ENCODE measurements at places on chromosomes 4 and X.

DNA sequence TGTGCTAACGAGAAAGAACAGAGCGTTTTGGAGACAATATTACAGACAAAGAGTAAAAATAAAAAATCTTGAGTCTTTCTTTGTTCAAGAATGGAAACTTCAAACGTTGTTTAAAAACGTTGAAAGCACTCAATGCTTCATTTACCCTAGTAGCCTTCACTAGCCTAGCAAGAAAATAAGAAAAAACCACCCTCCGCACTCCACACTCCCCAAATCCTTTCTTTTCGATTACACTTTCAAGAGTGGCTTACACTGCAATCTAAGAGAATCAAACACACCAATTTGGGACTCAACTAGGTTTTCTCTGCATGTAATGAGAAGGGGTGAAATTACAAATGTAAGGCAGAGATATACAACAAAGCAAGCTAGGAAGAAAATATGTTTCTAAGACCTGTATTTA, 4.7 kb downstream of the TMSB4X start:
- no peak for DNase-seq

DNA sequence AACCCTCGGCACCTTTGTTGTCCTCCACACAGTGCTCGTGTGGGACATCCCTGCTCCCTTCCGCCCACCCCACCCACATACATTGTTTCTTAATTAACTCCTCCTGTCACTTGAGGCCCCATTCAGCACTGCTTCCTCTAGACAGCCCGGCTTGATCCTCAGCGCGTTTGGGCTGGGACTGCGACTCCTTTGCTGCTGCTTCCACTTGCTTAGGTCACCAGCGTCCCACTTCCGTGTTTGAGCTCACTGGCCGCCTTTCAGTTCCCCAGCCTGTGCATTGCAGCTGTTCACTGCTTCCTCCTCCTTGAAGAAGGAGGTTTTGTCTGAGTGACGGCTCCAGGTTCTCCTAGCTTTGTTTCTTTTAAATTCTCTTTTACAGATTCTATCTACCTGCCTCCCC, 16.1 kb downstream of the RNF4 start:
- peak; percentile 21 for DNase-seq

- no peak for DNase-seq
Observed at GRCh38 chrX:31168551-31168950, 96.7 kb upstream of the FTHL17 start.

DNA sequence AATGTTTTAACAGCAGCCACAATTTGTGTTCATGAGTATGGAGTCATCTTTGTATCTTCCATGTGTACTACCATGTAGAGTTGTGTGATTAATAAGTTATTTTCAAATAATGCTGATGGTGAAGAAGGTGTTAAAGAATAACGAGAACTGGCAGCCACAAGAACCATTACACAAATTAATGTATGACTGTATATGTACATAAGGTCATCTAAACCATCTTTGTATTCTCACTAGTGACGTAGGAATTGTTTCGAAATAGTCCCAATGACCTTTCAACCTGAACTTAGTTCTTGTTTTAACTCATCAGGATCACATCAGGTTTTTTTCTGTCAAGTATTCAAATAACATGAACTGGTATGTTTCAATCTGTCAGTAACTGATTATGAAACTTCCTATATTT, 48.3 kb upstream of the NOCT start:
- no peak for DNase-seq

DNA sequence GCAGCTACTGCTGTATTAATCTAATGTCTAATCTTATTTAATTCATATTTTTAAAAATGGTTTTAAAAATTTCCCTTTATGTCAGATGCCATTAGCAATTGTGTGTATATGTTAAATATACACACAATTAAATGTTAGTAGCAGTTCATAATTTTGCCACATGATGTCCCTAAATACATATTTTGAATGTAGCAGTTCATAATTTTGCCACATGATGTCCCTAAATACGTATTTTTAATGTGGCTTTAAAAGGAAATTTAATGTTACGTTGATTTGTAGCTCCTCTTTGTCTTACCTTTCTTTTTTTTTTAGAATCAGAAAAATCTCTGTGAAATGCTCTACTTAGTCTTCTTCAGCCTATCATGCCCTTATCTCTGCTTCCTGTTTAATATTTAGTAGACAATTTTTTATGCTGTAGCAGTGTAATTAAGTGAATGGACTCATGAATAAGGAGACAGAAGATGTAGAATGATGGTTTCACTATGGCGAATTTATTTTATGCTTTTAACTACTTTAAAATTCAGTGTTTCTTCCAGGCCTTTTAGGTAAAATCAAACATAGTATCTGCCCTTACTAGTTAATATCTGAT, 26.1 kb downstream of the RBM46 start:
- peak; percentile 24 for DNase-seq

- peak; percentile 15 for DNase-seq
Observed at GRCh38 chr4:8534611-8535010, 45.6 kb upstream of the GPR78 start.

GRCh38 chrX:100409610-100410590, at the start of gene PCDH19:
Gene PCDH19 (minus strand): TSS chrX:100410273. CDS start chrX:100408597, 1,676 bp downstream.
- peak; percentile 70 for DNase-seq

DNA sequence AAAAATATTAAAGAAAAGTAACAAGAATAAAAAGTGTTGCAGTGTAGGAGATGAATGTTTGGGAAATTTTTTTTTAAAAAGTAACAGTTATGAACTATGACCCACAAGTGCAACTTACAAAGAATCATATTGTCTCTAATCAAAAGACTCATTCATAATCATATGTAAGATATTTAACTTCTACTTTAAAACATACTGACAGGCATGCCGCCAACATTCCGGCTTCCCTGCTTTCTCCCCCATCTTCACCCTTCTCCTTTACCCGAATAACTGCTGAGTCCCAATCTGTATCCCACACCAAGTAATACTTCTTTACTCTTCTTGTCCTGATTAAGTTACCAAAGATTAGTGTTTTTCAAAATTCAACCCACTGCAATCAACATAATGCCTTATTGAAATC, 598.8 kb upstream of the FRG1 start:
- DNase-seq = no peak

DNA sequence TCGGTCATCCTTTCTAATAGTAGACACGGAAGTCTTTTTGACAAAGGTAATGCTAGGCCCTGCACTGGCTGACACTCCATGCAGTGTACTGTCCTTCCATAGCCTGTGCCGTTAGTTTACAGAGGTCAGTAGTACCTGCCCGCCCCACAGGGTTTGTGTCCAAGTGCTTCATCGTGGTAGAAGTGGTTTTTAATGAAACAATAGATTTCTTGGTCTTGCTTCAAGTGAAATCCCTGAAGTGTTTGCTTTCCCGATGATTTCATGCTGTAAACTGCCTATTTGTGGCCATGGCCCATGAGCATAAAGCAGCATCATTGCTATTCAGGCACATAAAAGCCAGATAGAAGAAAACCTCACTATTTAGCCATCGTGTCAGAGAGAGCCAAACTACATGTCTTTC, 139.3 kb downstream of the GPR143 start:
- DNase-seq = no peak

- DNase-seq = no peak
Observed at GRCh38 chrX:131792789-131793462, 230.2 kb upstream of the STK26 start.

DNA sequence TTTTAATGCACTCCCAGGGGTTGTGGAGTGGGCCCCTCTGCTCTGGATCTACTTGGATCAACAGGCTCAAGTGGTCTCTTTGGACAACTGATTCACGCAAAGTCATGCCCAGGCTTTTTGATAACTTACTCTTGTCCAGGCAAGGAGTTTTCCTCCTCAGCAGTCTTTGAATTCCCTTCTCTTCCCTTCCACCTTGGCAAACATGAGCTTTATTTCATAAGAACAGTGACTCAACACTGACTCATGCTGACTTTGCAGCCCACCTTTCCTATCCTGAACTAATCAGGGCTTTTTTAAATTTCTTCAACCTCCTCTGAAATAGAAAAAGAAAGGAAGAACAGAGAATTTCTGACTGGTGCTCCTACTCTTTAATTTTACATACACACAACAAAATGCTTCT, 132.1 kb upstream of the LDB2 start:
- no peak for DNase-seq

GRCh38 chr4:73589887-73590801, 30.1 kb downstream of the RASSF6 start:
- DNase-seq = no peak

DNA sequence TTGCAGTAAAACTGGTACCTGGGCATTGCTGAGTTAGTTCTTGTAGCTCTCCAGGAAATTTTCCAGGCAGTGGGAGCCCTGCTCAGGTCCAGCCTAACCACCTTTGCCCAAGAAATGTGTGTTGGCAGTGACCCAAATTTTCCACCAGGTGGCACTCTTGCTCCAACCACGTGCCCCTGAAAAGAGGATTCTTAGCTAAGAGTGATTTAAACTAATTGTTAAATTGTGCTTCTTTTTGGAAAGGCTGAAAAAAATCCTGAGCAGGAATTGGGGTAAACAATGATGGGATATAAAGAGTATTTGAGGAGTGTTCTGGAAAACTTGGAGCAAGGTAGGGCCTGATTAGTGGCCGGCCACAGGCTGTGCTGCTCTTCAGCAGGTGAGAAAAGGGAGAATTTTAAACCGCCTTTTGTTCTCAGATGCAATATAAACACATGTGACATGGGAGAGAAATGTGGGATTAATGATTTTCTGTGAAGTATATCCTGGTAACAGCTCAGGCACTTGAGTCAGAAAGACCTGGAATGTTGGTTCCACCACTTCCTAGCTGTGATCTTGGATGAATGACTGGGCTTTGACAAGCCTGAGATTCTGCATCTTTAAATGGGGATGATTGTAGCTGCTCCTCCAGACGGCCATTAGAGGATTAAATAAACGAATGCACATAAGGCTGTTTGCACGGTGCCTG, 219.6 kb downstream of the PTTG2 start:
- DNase-seq = peak; percentile 82

DNA sequence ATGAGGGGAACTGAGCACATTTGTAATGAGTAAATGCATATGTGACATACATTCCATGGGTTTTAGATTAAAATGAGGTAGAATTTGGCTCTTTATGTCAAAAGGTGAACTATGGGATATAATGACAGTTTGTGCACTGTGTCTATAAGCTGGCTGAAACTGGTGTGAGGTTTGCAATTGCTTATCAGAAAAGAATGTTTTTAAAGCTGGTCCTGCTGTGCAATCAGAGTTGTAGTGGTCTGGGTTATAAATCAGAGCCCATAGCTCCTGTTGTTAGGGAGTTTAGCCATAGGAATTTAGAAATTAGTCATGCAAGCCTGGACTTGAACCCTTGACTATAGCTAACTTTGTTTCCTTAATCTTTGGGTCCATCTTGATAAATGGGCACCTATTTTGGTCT, 23.1 kb upstream of the GATB start:
- DNase-seq = no peak

- DNase-seq = peak; percentile 91
Observed at GRCh38 chr4:39446842-39447573, 11.7 kb downstream of the RPL9 start.

- DNase-seq = no peak
Observed at GRCh38 chrX:10008483-10009056, 41.4 kb downstream of the CLDN34 start.

DNA sequence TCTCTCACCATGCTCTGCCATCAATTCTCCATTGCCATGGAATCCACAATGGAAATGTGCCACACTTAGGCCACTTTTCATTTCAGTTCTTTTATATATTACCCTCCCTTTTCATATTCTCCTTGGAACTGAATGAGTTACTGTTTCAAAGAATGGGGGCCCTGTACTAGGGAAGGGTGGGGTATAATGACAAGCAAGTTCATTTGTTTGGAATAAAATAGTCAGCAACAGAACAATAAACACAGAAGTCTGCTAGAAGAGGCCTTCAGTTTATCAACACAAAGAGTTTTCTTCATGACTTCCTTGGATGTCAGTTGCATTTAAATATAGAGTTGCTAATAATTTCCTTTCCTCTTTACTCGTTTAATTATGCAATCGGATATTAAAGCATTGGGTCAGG, 478.3 kb upstream of the FTHL17 start:
- DNase-seq = no peak

DNA sequence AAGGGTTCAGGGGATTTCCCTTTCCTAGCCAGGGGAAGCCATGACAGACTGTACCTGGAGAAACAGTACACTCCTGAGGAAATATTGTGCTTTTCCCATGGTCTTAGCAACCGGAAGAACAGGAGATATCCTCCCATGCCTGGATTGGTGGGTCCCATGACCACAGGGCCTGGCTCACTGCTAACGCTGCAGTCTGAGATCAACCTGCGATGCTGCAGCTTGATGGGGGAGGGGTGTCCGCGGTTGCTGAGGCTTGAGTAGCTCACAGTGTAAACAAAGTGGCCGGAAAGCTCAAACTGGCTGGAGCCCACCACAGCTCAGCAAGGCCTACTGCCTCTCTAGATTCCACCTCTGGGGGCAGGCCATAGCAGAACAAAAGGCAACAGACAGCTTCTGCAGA, 819.5 kb downstream of the TECRL start:
- peak; percentile 57 for DNase-seq

GRCh38 chr4:138841343-138841742, 174.2 kb upstream of the NOCT start:
- no peak for DNase-seq
